LHCN-M2 (cell line): ENCODE measurements at places on chromosomes 4 and X. TPM values are rescaled to one million over a fixed set of nuclear protein-coding genes. Genes with fewer than 3 reads are reported as not detected.

Gene MAGEC3
- 0.23 TPM in 1 of 2 replicates, not detected in the other for total RNA-seq

- DNase-seq: no peak
Measured at GRCh38 chr4:173682609-173683008, 152.6 kb upstream of the HAND2 start.

Gene SSX4
- not detected in 2 replicates for total RNA-seq

Gene MUC7
- total RNA-seq: not detected in 2 replicates

DNA sequence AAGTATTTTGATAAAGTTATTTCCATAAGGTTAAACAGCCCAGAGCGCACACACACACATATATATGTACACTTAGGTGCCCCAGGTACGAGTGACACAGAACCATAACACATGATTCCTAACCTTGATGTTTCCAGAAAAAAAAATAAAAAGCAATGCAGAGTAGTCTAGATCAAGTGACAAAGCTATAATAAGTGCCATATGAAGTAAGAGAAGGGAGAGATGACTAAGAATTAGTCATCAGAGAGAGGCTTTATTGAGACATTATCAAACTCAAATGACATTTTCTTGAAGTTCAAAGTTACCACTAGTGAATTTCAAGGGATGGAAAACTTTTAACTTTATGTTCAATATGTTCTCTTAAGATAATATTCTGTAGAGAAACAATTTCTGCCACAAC lies 215.0 kb downstream of the HTR2C start:
- no peak for DNase-seq

DNA sequence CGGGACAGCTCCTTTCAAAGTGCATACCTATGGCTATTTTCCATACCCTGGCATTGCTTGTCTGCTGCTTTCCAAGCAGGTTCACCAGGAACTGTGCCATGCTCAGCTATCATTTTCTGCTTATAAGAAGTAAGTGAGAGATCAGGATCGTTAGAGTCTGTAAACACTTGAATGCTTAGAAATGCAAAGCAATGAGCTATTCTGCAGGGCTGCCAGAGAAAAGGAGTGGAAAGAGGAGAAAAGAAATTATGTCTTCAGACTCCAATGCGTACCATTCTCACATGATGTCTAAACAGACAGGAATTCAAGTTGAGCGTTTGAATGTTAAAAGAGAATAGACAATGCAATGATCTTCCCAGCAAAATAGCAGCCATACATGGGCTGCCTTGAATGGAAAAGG lies 245.5 kb upstream of the SLC7A11 start:
- no peak for DNase-seq

GRCh38 chr4:168138143-168138542 lies 45.8 kb downstream of the ANXA10 start:
- peak; percentile 80 for DNase-seq

DNA sequence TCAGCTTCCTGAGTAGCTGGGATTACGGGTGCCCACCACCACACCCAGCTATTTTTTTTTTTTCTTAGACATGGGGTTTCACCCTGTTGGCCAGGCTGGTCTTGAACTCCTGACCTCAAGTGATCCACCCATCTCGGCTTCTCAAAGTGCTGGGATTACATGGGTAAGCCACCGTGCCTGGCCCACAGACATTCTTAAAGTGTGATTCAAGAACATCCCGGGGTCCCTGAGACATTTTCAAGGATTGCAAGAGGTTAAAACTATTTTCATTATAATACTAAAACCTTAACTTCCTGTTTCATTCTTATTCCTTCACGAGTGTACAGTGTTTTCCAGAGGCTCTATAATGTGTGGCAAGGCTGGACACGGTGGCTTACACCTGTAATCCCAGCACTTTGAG lies 318.7 kb downstream of the CAMK2D start:
- DNase-seq: peak; percentile 46

- peak; percentile 27 for DNase-seq
Measured at GRCh38 chr4:85600501-85600900, 125.6 kb downstream of the ARHGAP24 start.

DNA sequence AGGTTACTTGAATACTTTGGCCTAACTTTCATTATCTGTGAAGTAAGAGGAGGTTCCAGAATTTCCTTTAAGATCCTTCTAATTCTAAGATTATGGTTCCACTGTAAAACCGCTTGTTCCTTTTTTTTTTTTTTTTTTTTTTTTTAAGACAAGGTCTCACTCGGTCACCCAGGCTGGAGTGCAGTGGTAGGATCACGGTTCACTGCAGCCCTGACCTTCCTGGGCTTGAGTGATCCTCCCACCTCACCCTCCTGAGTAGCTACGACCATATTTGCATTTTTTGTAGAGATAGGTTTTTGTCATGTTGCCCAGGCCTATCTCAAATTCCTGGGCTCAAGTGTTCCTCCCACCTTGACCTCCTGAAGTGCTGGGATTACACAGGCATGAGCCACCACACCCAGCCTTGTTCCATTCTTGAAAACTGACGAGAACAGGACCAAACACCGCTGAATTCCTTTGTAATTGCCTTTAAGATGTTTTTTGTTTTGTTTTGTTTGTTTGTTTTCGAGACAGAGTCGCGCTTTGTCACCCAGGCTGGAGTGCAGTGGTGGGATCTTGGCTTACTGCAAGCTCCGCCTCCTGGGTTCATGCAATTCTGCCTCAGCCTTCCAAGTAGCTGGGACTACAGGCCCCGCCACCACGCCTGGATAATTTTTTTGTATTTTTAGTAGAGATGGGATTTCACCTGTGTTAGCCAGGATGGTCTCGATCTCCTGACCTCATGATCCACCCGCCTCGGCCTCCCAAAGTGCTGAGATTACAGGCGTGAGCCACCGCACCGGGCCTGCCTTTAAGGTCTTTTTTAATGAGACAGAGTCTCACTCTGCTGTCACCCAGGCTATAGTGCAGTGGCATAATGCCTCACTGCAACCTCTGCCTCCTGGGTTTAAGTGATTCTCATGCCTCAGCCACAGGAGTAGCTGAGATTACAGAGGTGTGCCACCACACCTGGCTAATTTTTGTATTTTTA lies 6.8 kb downstream of the PDS5A start:
- peak; percentile 9 for DNase-seq

Gene MGAT4D
- not detected in 2 replicates for total RNA-seq

Gene GABRQ
- total RNA-seq: not detected in 2 replicates

DNA sequence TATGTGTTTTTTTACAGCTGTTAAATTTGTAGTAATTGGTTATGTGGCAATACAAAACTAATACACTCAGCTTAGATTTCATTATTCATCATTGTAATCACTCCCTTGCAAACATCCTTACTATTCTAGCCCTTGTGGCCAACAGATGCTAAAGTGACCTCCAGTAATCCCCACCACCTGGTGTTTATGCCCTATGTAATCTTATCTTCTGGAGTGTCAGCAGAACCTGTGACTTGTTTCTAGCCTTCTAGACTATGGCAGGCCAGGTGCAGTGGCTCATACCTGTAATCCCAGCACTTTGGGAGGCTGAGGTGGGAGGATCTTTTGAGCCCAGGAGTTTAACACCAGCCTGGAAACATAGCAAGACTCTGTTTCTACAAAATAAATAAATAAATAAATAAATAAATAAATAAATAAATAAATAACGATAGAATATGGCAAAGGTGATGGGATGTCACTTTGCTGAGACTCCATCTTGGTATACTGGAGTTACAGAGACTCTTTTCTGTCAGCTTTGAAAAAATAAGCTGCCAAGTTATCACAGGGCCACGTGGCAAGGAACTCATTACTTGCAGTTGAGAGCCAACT lies 12.3 kb upstream of the TSR2 start:
- no peak for DNase-seq

GRCh38 chr4:38490753-38491446 lies 173.1 kb upstream of the KLF3 start:
- no peak for DNase-seq

DNA sequence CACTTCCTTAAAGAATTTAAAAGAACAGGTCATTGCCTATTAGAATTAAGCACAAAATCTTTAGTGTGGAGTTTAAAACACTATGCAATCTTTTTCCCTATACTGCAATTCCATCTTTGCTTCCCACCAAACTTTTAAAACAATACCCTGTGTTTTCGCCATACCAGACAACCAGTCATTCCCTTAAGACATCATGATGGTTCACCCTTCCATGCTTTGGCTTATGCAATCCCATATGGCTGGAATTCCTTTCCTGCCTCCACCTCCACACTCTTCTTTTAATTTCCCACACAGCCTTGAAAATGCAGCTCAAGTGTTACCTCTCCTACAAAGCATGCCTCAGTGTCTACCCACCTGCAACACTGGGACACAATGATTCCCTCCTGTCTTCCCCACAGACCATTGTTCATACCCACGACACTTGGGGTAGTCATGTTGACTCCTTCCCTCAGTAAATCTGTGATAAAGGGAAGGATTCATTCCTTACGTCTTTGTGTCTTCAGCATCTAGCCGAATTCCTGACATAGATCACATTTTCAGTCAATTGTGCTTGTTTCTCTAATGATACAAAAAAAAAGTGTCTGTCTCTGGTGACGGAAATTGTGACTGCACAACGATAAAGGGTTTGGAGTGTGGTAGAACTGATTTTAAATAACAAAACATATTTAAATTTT lies 166.3 kb downstream of the FNIP2 start:
- no peak for DNase-seq

GRCh38 chrX:71586929-71587328 lies 8.7 kb downstream of the GCNA start:
- no peak for DNase-seq

Gene PAGE2
- total RNA-seq: not detected in 2 replicates

GRCh38 chr4:3374011-3374645 lies 67.6 kb upstream of the HGFAC start:
- DNase-seq: no peak
